ACHN (cell line): ENCODE measurements at places on chromosomes 4 and X.

DNA sequence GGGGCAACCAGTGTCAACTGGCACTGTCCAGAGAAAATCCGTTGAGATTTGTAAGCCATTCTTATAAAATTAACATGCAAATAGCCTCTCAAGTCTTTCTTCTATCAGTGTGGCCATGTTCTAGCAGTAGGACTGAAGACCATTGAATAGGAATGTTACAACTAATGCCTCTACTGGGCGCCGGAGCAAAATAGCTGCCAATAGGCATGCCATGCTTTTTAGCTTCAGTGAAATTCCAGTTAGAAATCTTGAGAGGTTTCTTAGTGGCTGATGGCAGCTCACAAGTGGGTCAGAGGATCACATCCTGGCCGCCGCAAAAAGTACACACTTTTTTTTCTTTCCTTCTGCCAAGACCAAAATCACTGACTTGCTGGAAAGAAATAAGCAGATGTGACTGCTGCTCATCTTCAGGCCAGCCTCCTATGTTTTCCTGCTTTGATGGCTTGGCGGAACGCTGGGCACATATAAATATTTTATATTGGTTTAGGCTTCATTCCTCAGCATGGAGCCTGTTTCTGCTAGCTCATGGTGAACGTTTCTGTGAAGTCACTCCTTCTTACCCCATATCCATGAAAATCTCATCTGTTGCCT is 293.1 kb downstream of the TENM3 start:
- no peak for DNase-seq

GRCh38 chr4:8340781-8341241 is 71.3 kb downstream of the HTRA3 start:
- no peak for DNase-seq

GRCh38 chr4:137043184-137043583 is 489.1 kb downstream of the PCDH18 start:
- no peak for DNase-seq

GRCh38 chr4:26028793-26029567 is 115.0 kb downstream of the SMIM20 start:
- peak; percentile 47 for DNase-seq

DNA sequence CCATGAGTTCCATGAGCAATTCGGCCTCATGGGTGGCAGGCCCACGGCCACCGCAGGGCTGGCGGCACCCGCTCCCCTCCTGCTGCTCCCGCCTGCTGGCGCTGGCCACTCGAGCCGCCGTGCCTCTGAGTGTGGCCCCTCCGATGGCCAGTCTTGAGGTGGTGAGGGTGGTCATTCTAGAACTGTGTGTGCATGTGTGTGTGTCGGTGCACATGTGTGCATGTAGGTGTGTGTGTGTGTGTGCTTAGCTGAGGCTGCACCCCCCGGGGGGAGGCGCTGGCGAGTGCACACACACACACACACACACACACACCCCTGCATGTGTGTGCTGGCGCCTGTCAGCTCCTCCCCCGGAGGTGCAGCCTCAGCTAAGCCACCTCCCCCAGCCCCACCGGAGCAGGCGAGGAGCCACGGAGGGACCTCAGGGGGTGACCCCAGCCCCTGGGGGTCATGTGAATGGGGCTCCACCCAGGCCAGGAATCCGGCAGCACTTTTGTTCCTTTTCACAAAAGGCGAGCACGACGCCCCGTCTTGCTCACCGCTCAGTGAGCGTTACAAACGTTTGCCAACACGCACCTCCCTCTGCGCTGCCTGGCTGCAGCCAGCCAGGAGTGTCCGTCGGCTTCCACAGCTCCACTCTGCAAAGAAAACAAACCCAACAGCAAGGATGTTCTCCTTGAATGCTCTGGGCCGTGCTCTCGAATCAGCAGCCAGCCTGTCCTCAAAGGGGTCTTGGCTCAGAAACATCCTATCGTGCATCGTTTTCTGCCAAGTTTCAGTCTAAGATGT is 29.9 kb downstream of the FGFRL1 start:
- peak; percentile 58 for DNase-seq

DNA sequence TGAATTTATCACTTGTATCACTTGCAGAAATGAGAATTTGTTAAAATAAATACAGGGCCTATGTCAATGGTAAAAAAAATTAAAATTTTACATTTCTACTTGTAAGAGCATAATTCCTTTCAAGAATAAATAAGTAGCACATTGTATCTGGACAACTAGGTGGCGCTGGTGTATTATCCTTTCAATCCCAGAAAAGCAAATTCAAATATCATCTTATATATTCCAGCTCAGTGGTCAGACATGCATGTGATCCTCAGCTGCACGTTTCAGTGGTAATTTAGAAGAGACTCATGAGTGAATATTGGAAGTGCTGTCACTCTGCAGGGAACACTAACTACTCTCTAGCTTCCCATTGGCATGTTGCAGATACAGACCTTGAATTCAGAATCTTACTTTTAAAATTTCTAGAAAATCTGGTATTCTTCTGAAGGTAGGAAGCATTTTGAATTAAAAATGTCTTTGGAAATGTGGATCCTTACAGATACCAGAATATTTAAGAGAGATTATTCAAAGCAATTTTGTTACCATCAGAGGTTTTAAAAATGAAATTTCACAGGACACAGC is 1414.7 kb upstream of the TENM3 start:
- peak; percentile 60 for DNase-seq

GRCh38 chr4:183636503-183636902 is 22.5 kb downstream of the RWDD4 start:
- no peak for DNase-seq

DNA sequence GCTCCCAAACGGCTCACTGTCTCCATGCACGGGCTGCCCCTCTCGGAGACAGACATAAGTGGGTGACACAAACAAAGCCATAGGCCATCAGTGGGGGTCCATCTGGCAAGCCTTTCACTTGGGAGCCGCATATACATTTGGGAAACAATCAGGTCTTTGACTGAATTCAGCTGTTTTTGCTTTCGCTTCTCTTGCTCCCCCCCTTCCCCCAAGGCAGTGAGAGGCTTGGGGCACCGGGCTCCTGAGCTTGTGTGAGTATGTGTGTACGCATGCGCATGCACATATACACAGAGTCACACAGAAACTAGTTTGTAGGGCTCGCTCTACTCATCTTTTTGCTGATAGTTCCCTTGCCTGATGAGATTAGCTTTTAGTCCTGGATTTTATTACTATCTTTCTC is 284.4 kb downstream of the AFF2 start:
- DNase-seq = no peak

- DNase-seq = no peak
Measured at GRCh38 chr4:86840858-86841257, 8.3 kb downstream of the SLC10A6 start.

- DNase-seq = no peak
Measured at GRCh38 chr4:48191758-48192157, 57.7 kb upstream of the TXK start.

GRCh38 chr4:184808713-184809050 is 17.1 kb downstream of the ACSL1 start:
- no peak for DNase-seq
